ENCODE measurements at places on chromosomes 7 and 10. TPM values are rescaled to one million over a fixed set of nuclear protein-coding genes. Genes with fewer than 3 reads are reported as not detected.
A peak's percentile ranks its signal among the peaks of the same experiment; 100 is the strongest.

DNA sequence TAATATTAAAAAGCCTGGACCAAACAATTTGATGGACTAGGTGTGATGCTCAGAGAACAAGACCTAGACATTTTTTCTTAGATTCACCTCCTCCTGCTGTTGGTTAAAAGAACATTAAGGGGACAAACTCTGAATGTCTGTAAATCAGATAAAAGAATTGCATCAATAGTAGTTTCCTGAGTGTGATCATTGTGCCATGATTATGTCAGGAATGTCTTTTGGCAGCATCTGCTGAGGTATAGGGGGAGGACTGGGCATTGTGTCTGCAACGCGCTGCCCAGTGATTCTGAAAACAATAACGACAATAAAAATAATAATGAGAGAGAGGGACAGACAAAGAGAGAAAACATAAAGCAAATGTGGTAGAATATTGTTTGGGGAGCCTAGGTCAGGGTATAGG lies 6.9 kb downstream of the C7orf57 start:
- no peak for DNase-seq

- DNase-seq: peak; percentile 63
Observed at GRCh38 chr10:79905322-79906314, 43.3 kb downstream of the SFTPD start.

GRCh38 chr10:127694580-127695193 lies 42.3 kb upstream of the FOXI2 start:
- peak; percentile 80 for DNase-seq

Gene JAZF1
- total RNA-seq: 4.2 TPM

DNA sequence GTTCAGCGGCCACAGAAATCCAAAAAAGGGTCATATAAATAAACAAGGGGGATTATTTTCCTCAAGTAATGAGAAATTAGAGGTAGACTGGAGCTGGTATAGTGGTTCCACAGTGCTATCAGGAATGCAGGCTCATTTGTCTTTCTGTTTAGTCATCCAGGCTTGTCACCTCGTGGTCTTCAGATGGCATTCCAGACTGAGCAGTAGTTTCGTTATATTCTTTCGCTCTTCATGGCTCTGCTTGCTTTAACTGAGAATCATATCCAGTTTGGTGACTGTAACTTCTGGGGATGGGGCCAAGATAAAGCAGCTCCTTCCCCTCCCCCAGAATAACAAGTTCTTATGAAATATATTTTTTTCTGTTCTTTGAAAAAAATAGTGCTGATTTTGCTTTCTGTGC lies 9.5 kb downstream of the ANKIB1 start:
- no peak for DNase-seq

- DNase-seq: no peak
Observed at GRCh38 chr10:131573256-131573655, 261.7 kb upstream of the TCERG1L start.

Gene ADK
- 58.3 TPM for total RNA-seq

Gene LIPJ
- not detected for total RNA-seq

- no peak for DNase-seq
Observed at GRCh38 chr7:141381794-141382427, 169.3 kb upstream of the AGK start.

DNA sequence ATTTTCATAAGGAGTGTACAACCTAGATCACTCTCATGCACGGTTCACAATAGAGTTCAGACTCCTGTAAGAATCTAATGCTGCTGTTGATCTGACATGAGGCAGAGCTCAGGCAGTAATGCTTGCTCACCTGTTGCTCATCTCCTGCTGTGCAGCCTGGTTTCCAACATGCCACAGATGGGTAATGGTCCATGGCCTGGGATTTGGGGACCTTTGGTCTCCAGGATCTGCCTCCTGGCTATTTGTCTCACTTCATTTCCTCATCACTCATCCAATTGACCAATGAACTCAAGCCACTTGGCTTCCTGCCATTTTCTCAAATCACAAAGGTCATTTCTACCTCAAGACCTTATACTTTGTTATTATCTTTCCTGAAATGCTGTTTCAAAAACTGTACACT lies 786.1 kb downstream of the ANKRD7 start:
- DNase-seq: no peak

DNA sequence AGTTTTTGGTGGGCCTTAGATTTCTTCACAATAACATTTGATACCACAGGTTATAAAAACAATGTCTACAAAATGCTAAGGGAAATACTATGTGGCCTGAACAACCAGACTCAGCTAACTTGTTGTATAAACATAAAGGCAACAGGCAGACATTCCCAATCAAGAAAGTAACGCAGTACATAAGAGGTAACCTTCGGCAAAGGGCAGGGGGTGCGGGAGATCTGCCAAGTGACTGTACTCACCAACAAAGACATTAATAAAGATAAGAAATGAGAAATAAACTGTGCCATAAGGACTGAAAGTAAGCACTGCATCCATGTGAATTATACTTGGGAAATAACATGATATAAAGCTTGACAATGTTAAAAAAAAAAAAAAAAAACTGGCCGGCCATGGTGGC lies 15.4 kb downstream of the NSUN6 start:
- DNase-seq: no peak

- no peak for DNase-seq
Observed at GRCh38 chr7:151113344-151114150, 27.3 kb downstream of the AGAP3 start.

DNA sequence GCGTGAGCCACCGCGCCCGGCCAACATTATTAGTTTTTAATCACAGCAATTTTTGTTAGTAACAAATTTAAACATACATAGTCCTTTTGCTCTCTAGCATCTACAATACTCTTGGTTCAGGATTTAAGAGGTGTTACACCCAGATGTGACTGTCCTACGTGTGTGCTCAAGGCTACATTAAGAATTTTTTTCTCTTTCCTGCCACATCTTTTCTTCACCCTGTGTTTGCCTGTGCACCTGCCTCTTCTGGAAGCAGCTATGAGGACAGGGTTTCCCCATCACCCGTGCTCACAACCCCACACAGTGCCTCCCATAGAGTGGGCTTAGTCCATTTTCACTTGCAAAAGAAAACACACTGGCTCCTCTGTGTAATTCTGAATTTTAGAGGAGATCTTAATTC lies 186.7 kb upstream of the KLF6 start:
- no peak for DNase-seq

- no peak for DNase-seq
Observed at GRCh38 chr7:25295387-25295786, 67.1 kb upstream of the NPVF start.

GRCh38 chr10:75540357-75540966 lies 109.0 kb downstream of the LRMDA start:
- DNase-seq: no peak

DNA sequence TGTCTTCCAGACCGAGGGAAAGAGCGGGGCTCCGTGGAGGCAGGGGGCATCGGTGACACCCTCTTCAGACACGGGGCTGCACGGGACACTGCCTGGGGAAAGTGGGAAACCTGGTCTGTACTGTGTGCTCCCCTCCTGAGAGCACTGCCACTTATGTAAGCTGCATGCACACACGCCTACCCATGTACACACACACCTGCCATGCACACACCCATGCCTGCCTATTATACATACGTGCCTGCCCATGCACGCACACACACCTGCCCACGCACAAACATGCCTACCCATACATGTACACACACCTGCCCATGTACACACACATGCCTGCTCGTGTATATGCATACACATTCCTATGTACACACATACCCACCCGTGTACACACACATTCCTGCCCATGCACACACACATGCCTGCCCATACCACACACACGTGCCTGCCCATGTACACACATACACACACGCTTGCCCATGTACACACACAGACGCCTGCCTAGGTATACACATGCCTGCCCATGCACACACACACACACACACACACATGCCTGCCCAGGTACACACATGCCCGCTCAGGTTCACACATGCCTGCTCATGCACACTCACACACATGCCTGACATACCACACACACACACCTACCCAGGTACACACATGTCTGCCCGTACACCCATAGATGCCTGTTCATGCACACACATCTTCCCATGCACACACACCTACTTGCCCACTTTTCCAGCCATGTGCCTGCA lies 35.5 kb upstream of the CALN1 start:
- no peak for DNase-seq

- no peak for DNase-seq
Observed at GRCh38 chr7:85175217-85175616, 11.6 kb downstream of the SEMA3D start.

DNA sequence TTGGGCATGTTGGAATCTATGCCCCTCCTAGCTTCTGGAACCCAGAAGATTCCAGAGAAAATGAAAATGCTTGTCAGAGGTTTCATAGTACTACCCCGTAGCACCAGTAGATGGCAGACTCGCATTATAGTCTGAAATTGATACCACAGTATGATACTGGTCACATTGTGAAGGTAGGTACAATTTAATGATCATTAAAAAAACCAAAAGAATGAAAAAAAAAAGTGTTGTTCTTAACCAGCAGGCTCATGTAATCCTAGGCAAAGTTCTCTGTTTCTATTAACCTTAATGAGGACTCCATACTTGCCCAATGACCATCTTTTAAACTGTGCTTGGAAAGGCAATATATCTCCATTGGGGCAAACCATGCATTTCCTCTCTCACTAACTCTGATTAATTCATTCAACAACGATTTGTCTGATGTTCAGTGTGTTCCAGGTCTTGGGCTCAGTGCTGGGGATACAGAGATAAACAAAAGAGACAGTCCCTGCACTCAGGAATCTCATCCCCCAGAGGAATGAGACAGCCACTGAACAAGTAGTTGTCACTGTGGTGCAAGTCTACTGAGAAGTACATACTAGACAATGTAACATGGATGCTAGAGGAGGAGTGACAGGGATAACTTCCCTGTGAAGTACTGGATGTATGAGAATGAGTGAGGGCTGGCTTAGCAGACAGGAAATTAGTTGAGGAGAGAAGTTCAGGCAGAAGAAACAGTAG lies 223.5 kb upstream of the PHYHIPL start:
- peak; percentile 70 for DNase-seq

GRCh38 chr10:95821720-95822119 lies 65.8 kb downstream of the ENTPD1 start:
- peak; percentile 64 for DNase-seq

DNA sequence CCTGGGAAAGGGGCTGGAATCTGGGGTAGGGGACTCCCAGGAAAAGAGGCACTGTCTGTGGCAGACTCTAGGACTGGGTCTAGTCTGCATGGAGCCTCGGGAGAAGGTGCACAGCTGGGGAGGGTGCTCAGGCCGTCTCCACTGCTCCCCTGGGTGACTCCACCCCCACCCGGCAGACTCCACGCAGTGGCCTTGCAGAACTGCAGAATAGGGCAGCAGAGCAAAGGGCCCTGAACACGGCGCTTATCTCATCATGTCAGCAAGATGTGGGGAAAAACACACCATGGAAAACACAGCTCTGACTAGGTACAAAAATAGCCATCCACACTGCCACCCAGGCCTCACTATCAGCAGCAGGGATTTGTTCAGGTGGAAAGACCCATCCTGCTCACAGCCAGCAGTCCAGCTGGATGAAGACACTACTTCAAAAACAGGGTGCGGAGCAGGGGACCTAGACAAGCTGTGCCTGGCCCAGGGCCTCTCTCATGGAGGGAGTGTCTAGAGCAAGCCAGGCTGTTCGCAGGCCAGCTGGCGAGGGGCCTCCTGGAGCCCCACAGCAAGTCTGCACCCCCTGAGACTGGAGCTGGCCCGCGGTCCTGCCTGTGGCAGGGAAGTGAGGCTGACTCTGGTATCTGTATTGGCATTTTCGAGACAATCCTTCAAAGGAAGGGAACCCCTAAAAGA lies 11.7 kb downstream of the MAT1A start:
- DNase-seq: no peak

DNA sequence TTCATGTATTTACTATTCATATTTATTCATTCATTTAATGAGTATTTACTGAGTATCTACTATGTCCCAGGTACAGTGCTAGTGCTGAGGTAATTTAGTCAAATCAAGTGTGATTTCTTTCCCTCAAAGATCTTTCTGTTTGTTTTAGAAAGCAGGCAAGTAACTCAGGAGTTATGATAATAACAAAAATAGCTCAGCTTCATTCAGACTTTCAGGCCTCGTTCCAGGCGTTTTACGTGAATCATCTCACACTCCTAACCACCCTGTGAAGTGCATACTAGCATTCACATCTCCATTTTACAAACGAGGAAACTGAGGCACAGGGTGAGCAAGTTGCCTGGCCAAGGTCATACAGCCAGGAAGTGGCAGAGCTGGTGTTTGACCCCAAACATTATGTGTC lies 468.7 kb upstream of the C7orf33 start:
- DNase-seq: no peak

Gene BTBD16
- total RNA-seq: not detected

GRCh38 chr7:139783647-139784385 lies 6.0 kb upstream of the HIPK2 start:
- DNase-seq: no peak

DNA sequence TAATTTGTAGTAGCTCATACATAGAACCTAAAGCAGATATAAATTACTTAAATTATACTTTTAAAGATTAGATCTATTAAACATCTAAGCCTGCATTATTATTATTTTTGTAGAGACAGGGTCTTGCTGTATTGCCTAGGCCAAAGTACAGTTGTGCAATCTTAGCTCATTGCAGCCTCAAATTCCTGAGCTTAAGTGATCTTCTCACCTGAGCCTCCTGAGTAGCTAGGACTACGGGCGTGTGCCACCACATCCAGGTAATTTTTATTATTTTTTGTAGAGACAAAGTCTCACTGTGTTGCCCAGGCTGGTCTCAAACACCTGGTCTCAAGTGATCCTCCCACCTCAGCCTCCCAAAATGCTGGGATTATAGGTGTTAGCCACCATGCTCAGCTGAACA lies 46.7 kb downstream of the RALA start:
- no peak for DNase-seq

GRCh38 chr10:129532838-129533237 lies 65.8 kb downstream of the MGMT start:
- no peak for DNase-seq

Gene ZNF804B
- total RNA-seq: not detected

- no peak for DNase-seq
Observed at GRCh38 chr7:51785876-51786275, 469.3 kb upstream of the COBL start.

DNA sequence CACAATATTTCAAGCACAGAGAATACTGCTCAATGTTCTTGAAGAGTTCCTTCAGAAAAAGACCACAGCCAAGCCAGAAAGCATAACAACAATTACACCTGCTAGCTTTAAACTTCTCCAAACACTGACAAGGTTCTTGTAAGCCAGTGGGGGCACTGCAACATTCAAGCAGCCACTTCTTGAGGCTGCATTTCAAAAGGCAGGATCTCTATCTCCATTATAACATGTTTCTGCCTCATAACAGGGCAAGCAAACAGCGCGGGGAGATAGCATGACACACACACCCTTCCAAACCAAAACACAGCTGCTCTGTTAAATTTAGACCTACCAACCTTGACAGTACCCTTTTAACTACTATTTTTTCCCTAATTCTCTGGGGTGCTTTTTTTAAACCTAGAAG lies 30.8 kb downstream of the CHCHD3 start:
- DNase-seq: no peak

Data from activated CD4-positive, alpha-beta T cell treated with anti-CD3 and anti-CD28 coated beads, Interleukin-2, amount 10 ng/mL, durations not matched to agents 24 days and 14 days (primary cell).